Endothelial cell (in vitro differentiated cells): ENCODE measurements at places on chromosomes 11 and 22. TPM values are rescaled to one million over a fixed set of nuclear protein-coding genes. Genes with fewer than 3 reads are reported as not detected.

Gene NRGN
- total RNA-seq, result 17.0 TPM

Gene CNTF
- 1.6 TPM for total RNA-seq

Gene TMEM86A
- total RNA-seq, result 3.9 TPM

Gene VSIG2
- 8.6 TPM for total RNA-seq

Gene COMT
- 49.0 TPM for total RNA-seq

Gene HOATZ
- total RNA-seq, result not detected

Gene CLP1
- total RNA-seq, result 31.1 TPM

Gene SLC1A2
- 0.41 TPM for total RNA-seq

Gene PGA5
- total RNA-seq, result 1.2 TPM

Gene TMEM191B
- 1.3 TPM for total RNA-seq

Gene IGSF9B
- total RNA-seq, result 6.6 TPM

Gene CRYAB
- total RNA-seq, result not detected

Gene C11orf65
- total RNA-seq, result 0.69 TPM
